Activated CD8-positive, alpha-beta memory T cell treated with anti-CD3 and anti-CD28 coated beads for 36 hours (primary cell): ENCODE measurements at places on chromosomes 1 and 21. TPM values are rescaled to one million over a fixed set of nuclear protein-coding genes. Genes with fewer than 3 reads are reported as not detected.

MYOG gene
- total RNA-seq = not detected

VWA5B1 gene
- total RNA-seq = not detected

RIMKLA gene
- 6.1 TPM for total RNA-seq

OR2L13 gene
- not detected for total RNA-seq

TMEM81 gene
- total RNA-seq = 3.4 TPM

DESI2 gene
- 36.1 TPM for total RNA-seq

SLC30A2 gene
- total RNA-seq = not detected

TMEM125 gene
- not detected for total RNA-seq

CHML gene
- total RNA-seq = 23.1 TPM

HSPG2 gene
- total RNA-seq = 1.7 TPM

PDE9A gene
- total RNA-seq = 2.6 TPM

C1QC gene
- not detected for total RNA-seq

COL16A1 gene
- not detected for total RNA-seq

KLF17 gene
- not detected for total RNA-seq

BCAN gene
- total RNA-seq = not detected

CDC42BPA gene
- total RNA-seq = 0.84 TPM

NFIA gene
- total RNA-seq = 3.6 TPM

PRDX1 gene
- total RNA-seq = 778 TPM

FCRL2 gene
- total RNA-seq = not detected

DMBX1 gene
- total RNA-seq = not detected

CCDC190 gene
- not detected for total RNA-seq

FCRLB gene
- 0.29 TPM for total RNA-seq

BNIPL gene
- total RNA-seq = 1.5 TPM

RO60 gene
- 80.7 TPM for total RNA-seq

S100A9 gene
- not detected for total RNA-seq
